ENCODE measurements at places on chromosomes 1 and 21. TPM values are rescaled to one million over a fixed set of nuclear protein-coding genes. Genes with fewer than 3 reads are reported as not detected.

DNA sequence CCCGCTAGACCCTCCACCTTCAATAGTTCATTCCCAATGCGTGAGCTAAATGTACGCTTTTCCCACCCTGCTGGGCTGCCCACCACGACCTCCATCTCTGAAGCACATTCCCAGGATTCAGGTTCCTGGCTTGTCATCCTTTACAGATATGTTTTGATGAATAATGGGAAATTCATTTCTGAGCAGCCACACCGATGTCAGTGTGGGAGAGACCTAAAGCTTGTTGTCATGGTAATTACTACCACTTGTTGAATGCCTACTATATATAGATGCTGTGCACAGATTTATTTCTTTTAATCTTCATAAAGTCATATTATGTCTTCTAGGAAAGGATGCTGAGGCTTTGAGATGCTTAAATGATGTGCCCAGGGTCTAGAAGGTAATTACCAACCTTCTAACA, 8.0 kb downstream of the RCSD1 start:
- DNase-seq = no peak

DNA sequence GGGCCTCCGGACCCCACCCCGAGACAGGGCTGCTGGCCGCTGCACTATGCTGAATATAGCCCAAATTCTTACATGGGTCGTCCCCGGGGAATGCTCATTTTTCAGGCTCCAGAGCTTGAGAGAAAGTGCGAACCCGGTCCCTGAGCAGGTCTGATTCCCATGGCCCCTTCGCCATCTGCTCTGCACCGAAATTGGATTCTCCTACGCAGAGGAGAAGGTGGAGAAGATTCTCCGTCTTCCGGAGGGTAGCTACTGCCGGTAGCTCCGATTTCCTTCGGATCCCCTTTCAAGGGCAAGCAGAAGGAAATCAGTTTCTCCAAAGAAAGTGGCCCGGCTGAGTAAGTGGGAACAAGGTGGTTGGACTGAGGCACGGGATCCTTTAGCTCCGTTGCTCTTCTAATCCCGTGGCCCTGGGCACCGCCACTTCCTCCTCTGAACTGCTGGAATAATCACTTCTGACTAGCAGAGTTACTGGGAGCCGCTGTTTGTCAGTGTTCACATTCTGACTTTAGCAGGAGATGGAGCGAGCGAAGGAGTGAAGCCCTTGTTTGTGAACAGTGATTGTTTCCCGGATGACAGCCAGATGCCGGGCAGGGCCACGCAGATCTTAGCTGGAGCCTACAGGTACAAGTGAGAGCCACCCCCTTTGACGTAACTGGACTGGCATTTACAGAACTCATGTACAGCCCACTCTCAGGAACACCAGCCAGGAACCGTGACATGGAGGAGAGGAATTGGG, 1.1 kb upstream of the ZNF496 start:
- DNase-seq = no peak

DNA sequence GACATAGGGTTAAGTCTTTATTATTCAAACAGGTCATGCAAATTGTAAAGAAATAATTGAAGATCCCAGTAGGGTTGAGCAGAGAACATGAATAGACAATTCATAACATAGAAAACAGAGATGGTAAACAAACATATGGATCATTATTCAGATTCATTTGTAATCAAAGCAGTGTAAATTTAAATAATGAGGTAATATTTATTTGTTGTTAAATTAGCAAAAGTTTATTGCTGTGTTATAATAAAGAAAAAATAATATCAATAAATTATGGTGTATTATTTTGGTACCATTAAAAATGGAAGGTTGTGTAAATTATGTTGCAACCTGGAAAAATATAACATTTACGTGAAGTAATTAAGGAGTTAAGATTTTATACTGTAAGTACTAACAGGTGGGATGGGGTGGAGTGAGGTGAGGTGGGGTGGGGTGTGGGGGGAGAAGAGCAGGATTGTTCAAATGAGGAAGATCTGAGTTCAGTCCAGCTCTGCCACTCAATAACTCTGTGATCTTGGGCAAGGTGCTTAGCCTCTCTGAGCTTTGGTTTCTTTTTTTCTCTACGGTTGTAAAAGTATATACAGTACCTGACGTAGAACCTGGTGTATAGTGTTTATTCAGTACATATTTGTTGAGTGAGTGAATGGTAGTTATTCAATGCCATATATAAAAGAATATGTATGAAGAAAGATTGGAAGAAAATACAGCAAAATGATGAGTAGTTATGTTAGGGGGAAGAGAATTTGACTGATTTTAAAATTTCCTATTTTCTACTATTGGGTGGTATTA, 140.3 kb upstream of the KIF26B start:
- DNase-seq = no peak

Gene CCDC185
- total RNA-seq = not detected

- DNase-seq = no peak
These were observed 25.5 kb downstream of the MAN1A2 start for GRCh38 chr1:117392771-117393170.

Gene OR2T33
- total RNA-seq = not detected

DNA sequence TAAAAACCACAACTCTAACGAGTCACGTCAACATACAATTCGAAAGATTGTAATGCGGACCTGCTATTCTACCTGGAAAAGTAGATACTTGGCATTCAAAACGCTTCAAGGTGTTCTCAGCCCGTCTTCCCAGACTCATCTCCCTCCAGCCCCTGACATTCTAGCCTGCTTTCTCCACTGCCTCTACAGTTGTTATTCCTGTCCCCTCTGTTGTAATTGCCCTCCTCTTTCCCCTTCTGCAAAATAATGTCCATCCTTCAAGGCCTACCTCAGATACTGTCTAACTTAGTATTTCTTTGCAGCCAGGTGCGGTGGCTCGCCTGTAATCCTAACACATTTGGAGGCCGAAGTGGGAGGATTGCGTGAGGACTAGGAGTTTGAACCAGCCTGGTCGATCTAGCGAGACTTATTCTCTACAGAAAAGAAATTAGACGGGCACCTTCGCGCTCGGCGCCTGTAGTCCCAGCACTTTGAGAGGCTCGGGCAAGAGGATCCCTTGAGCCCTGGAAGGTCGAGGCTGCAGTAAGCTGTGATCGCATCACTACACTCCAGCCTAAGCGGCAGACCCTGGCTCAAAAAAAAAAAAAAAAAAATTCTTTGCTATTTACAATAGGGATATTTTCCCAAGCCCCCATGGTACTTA, 756 bp upstream of the RBM34 start:
- no peak for DNase-seq
